HT1080 (cell line): ENCODE measurements at places on chromosomes 11 and 22.
A peak's percentile ranks its signal among the peaks of the same experiment; 100 is the strongest.

GRCh38 chr11:125141686-125142535 lies 22.6 kb upstream of the PKNOX2 start:
- DNase-seq: peak; percentile 43

DNA sequence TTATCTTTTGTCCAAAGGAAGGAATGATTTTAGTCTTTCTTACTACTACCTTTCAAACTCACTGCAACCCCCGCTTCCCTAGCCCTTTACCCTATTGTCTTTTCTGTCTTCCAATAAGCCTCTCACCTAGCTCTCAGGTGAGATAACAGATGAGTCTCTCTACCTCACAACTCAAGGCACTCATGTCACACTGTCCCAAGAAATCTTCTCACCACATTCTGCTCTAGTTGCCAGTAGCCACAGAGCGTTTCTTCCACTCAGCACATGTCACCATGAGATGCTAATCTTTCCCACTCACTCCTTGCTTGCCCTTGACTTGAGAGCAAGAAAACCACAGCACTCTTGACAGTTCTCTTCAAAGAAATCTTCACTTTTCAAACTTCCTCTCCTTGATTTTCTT lies 32.7 kb upstream of the TMEM41B start:
- DNase-seq: no peak

GRCh38 chr11:103297900-103298299 lies 188.7 kb downstream of the DYNC2H1 start:
- DNase-seq: no peak

DNA sequence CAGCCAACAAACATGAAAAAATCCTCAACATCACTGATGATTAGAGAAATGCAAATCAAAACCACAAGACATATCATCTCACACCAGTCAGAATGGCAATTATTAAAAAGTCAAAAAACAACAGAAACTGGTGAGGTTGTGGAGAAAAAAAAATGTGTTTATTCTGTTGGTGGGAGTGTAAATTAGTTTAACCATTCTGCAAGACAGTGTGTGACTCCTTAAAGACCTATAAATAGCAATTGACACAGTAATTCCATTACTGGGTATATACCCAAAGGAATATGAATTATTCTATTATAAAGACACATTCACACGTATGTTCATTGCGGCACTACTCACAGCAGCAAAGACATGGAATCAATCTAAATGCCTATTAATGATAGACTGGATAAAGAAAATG lies 427.3 kb upstream of the CHORDC1 start:
- DNase-seq: no peak

DNA sequence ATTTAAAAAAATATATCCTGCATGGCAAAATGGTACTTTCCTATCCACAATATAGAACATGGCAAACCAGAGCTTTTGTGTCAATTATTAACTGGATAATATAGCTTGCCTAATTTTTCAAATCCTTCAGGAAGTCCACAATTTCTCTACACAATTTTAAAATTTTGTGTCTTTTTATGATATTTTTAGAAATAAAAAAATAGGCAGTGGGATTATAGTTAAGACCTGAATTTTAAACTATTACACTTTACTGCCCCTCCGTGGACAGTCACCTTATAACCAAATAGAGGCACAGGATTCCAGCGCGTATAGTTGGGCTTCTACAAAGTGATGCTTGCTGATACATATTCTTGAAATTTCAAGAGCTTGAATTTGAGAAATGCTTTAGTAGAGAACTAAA lies 2.1 kb upstream of the DMC1 start:
- DNase-seq: peak; percentile 29

- DNase-seq: no peak
Observed at GRCh38 chr11:75534259-75535069, 8.7 kb upstream of the GDPD5 start.

- no peak for DNase-seq
Observed at GRCh38 chr22:25774575-25775026, 32.6 kb downstream of the MYO18B start.

DNA sequence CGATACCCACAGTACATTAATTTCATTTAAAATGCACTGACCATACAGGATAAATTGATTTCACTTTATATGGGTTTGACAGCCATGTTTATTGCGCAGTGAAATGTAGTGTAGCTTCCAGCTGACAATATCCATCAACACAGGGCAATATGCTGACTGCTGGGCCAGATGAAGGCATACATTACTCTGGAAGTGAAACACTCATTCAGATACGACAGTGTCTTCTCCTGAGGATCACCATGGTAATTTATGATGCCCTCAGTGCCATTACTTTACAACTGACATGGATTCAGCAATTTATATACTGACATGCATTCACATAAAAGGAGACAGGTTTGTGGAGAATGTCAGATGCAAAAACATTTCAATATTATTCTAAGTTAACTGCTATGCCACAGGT lies 365.1 kb downstream of the SOX6 start:
- DNase-seq: no peak

GRCh38 chr11:16738947-16739815 lies 734 bp downstream of the C11orf58 start:
- no peak for DNase-seq

GRCh38 chr11:35227576-35228327 lies 88.8 kb downstream of the CD44 start:
- peak; percentile 44 for DNase-seq

DNA sequence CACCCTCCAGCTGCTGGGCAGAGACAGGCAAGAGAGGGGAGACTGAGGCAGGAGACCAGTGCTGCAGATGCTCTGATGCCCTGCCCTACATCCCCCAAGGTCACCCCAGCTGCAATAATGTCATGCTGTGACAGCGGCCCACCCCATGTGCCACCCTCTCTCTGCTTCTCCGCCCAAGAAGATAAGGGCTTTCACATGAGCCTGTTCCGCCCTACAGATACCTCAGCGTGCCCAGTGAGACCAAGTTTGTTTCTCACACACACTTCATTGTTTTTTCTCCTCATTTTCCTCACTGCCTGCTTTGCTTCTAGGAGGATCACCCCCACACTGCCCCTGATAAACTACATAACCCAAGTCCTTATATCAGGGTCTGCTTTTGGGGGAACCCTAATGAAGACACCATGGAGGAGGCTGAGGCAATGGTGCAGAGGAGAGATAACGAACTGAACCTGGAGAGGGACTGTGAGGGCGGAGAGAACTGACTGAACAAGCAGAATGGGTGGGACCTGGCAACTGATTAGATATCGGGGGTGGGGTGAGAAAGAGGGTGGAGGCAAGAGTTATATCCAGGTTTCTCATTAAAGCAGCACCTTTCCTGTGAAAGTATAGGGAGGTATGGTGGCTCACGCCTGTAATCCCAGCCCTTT lies 37.5 kb upstream of the TSKU start:
- DNase-seq: no peak

- peak; percentile 30 for DNase-seq
Observed at GRCh38 chr11:34268906-34269430, 88.8 kb downstream of the ABTB2 start.

DNA sequence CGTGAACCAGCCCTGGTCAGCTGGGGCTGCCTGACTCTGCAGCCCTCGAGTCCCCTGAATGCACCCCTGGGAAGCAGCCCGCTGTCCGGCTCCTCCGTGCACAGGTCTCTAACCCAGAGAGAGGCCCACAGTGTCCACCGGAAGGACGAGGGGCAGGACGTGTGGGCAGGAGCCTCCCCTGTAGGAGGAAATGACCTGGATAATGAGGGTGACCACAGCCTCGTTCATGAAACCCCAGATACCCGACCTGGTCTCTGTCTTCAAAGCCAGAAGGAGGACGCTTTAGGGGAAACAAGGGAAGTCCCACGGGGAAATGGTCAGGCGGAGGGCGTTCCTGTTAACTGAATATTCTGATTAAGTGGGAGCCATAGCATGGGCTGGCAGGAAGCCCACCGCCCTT lies 23.3 kb downstream of the LIF start:
- no peak for DNase-seq

GRCh38 chr11:86932259-86932585 lies 23.0 kb downstream of the FZD4 start:
- DNase-seq: no peak

GRCh38 chr11:120648771-120649170 lies 137.2 kb downstream of the GRIK4 start:
- no peak for DNase-seq

DNA sequence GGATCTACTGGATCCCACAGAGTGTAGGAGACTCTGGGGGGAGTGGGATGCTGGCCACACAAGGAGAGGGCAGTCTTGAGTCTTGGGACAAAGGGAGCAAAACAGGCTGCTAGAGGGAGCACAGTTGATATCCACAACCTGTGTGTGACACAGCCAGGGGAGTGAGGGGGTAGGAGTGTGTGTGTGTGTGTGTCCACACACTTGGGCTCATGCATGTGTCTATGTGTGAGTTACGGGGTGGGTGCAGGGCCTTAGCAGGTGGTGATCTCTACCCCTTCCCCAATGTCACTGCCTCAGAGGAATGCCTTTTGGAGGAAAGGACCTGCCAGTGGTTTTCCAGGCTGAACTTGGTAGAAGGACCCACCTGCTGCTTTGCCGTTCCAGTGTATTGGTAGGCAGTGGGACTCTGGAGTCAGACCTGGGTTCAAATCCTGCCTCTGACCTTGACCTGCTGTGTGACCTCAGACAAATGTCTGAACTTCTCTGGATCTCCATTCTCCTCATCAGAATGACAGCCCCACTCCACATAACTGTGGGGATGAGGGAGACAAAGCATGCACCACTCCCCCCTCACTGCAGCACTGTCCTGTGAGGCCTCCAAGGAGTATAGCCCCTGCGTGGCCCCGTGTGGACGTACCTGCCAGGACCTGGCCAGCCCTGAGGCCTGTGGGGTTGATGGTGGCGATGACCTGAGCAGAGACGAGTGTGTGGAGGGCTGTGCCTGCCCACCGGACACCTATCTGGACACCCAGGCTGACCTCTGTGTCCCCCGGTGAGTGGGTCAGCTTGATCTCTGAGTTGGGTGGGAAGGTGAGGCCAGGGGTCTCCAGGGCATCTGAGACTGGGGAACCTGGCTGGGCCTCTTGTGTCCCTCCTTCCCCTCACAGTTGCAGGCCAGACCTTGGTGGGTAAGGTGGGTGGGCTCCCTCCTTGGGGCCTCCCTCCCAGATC lies 27.4 kb downstream of the OTOG start:
- no peak for DNase-seq

- DNase-seq: peak; percentile 96
Observed at GRCh38 chr22:32354360-32355351, 3.0 kb upstream of the RFPL3 start.

- no peak for DNase-seq
Observed at GRCh38 chr11:117638911-117639543, 158.0 kb downstream of the DSCAML1 start.

DNA sequence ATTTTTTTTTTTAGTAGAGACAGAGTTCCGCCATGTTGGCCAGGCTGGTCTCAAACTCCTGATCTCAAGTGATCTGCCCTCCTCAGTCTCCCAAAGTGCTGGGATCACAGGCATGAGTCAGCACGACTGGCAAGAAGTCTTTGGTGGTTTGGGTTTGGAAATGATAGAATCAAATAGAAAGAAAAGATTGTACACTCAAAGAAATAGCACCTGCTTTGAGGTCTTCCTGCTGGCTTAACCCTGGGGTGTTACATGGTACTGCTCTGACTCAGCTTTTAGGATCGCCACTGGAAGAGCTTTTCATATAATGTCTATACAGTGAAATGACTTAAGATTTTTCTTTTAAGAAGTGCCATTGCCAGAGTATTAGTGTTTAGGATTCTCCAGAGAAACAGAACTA lies 50.2 kb downstream of the JAM3 start:
- peak; percentile 91 for DNase-seq

- DNase-seq: no peak
Observed at GRCh38 chr22:44780876-44781449, 28.6 kb downstream of the ARHGAP8 start.

DNA sequence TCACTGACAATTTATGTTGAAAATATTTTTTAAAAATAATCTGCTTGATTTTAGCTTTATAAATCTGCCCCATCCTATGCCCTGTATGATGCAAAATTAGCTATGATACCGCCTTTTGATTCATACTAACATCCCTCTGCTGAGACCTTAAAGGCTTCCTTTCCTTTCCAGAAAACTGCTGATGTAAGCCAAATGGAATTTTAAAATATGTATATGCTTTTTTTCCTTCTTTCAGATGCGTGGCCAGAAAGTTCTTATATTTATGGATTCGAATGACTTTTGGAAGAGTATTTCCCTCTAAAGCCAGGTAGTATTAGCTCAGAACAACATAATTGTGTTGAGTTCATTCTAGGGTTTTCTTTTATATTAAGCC lies 34.5 kb downstream of the SFI1 start:
- DNase-seq: no peak

GRCh38 chr11:1939006-1939625 lies 8.0 kb upstream of the MRPL23 start:
- no peak for DNase-seq

DNA sequence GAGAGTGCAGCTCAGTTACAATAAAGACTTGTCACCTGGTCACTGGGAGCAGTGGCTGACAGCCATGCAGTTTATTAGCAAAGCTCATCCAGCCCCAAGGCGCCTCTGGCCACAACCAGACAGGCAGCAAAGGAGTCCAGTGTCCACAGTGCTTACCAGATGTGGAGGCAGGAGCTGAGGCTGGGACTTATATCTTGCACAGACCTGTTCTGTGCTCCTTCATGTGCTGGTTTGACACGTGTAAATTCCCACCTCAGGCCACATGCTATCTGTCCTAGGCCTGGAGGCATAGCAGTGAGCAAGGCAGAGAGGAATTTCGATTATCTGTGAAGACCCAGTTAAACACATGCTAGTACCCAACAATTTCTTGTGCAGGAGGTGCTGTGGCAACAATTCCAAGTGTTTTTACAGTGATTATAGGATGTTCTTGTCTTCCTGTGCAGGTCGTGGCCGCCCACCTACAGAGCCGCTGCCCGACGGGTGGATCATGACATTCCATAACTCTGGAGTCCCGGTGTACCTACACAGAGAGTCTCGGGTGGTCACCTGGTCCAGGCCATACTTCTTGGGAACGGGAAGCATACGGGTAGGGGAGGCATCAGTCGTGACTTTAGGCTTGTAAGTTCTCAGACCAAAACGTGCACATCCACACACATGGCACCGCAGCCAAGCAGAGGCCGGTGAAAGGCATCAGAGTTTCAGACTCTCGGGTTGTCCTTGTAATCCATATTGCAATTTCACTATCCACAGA lies 9.4 kb downstream of the DGCR8 start:
- no peak for DNase-seq

GRCh38 chr11:78961937-78962701 lies 387.5 kb upstream of the NARS2 start:
- no peak for DNase-seq

GRCh38 chr22:24758164-24758799 lies 16.2 kb downstream of the PIWIL3 start:
- DNase-seq: peak; percentile 4

GRCh38 chr22:41284465-41284864 lies 1.5 kb downstream of the RANGAP1 start:
- DNase-seq: no peak

- no peak for DNase-seq
Observed at GRCh38 chr11:64327375-64327774, 9.5 kb downstream of the PRDX5 start.

GRCh38 chr22:45612940-45613339 lies 58.7 kb upstream of the ATXN10 start:
- peak; percentile 44 for DNase-seq

GRCh38 chr11:76752321-76753143 lies 30.6 kb upstream of the TSKU start:
- DNase-seq: peak; percentile 51

GRCh38 chr11:31870609-31871309 lies 59.6 kb upstream of the PAX6 start:
- DNase-seq: peak; percentile 43

GRCh38 chr11:14668731-14669301 lies 25.2 kb downstream of the PDE3B start:
- DNase-seq: no peak
